Amniotic epithelial cell (primary cell): ENCODE measurements at places on chromosomes 12 and 14.

DNA sequence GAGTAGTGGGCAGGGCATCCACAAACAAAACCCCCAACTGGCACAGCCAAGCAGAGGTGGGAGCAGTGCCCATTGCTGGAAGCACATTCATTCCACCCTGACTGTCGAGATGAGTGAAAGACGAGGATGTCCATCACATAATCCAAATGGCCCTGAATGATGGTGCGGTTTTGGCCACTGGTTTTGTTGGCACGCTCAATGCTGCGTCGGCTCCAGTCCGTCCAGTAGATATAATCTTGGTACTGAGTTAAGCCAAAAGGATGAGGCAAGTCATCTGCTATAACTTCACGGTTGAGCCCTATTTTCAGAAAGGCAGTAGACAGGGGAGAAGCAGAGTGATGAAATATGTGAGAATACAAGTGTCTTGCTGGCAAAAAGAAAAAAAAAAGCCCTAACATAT, 88.1 kb downstream of the BCL2L14 start:
- no peak for DNase-seq

GRCh38 chr12:49037111-49037946, 18.8 kb upstream of the PRKAG1 start:
- no peak for DNase-seq

- peak; percentile 96 for DNase-seq
Measured at GRCh38 chr14:70856851-70857495, 47.7 kb upstream of the MAP3K9 start.

DNA sequence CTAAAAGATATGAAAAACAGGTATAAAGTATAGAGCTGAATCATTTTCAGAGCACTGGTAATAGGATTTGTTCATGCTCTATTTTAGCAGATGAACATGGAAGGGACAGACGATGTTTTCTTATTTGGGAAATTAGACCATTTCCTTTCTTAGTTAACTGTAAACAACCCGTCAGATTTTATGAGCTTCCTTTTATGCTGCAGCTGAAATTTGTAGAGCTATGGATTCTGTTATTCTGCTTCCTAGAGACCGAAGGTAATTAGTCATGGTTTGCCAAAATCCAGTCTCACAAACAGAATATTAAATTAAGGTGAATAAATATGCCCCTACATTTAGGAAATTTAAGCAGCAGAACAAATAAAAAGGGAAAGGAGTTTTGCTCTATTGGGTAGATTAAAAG, 180.2 kb upstream of the SYT1 start:
- no peak for DNase-seq

DNA sequence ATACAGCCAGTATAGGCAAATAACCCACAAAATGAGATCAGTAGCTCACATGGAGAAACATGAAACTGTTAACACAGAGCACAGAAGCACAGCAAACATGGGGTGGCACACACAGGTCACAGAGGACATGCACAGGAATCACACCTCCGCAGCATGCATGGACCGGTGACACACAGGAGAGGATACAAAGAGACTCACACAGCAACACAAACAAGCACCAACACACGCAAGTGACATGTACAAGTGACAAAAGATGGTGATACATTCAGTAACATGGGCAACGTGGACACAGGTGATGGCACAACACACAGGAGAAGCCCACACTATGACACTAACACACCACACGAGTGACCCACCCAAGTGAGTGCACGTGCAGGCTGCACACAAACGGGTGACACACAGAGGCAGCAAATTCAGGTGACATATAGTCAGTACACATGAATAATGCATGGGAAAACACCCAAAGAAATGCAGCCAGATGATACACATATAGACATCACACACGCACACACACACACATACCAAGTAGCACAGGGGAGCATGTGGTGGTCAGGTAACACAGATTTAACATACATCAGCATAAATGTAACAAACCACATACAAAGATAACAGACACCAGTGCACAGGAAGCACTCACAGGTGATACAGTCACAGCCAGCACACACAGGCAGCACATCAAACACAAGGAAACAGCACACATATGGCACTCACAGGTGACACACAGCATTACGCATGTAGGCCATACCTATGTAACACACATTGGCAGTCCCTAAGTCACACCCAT, 216.0 kb upstream of the SFSWAP start:
- no peak for DNase-seq

GRCh38 chr14:63438065-63438757, 105.0 kb downstream of the PPP2R5E start:
- DNase-seq = peak; percentile 93

- no peak for DNase-seq
Measured at GRCh38 chr14:90005441-90005840, 49.7 kb downstream of the TDP1 start.

DNA sequence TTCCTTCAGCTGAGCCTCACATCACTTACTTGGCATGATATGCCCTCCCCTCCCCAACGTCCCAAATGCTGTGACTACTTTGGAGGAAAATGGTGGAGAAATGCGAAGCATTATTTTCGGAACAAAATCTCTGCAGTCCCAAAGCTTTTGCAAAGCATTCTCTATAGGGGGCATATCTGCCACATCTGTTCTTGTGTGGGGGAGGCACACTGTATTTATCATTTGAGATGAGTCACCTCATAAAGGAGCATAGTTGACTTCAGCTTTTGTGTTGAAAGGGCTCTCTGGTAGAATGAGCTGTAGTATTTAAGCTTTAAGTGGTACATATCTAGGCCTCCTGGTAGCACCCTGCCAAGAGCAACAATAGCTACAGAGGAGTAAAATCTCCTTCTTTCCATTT, 447.5 kb downstream of the ADAMTS20 start:
- peak; percentile 44 for DNase-seq

DNA sequence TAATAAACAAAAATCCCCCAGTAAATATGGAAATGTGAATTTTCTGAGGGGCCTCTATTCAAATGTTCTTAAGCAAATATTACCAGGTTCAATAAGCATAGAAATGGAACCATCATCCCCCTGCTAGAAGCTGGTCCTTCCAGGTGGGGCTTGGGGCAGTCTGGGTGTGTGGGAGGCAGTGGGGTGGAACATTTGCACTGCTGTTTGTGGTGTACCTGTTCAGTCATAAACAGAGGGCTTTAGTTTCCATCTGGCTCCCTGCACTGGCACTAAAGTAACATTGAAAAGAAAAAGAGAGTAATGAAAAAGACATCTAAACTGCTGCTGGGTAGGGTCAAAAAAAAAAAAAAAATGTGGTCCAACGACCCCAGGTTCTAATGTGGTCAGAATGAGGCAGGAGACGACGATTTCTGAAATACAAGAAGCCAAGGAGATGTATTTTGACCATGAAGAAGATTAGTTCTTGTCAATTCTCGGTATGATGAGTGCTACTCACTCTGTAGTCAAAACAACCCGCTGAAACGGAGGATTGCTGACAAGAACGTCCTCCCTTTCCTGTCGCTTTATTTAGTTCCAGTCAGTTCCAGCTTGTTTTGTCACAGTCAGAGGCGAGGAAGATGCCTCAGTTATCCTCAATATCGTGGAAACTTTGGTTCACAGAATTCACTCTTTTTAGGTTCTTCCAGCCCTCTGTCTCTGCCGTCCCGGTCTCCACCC, 44.2 kb upstream of the MANSC4 start:
- no peak for DNase-seq

- DNase-seq = no peak
Measured at GRCh38 chr12:115413626-115414025, 729.7 kb upstream of the TBX3 start.

DNA sequence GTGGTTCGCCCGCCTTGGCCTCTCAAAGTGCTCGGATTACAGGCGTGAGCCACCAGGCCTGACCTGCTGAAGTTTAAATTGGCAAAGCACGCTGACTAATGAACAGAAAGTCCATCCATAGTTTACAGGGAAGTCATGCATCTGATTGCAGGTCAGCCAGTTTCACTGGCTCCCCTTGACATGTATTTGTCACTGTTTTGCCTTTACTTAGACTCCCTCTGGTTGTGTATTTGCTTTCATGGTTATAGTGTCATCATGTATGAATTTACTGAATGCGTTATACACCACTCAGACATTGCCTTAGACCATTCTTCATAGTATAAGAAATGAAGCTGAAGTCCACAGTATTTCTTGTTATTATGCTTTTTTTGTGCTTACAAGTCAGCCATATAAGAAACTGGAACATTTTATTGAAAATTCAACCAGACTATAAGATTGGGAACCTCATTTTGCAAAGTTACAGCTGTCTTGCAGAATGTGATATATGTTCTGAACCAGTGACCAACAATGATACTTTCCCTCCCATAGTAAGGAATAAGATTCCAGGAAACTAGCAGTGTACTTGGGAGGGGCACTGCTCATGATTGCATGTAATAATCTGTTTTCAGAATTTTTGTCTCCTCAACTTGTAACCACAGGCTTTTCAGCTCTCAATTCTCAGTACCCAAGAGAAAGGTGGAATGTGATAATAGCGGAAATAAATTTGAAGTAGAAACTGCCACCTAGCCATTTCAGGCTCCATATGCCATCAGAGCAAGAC, 51.9 kb upstream of the ATF7IP start:
- DNase-seq = no peak

DNA sequence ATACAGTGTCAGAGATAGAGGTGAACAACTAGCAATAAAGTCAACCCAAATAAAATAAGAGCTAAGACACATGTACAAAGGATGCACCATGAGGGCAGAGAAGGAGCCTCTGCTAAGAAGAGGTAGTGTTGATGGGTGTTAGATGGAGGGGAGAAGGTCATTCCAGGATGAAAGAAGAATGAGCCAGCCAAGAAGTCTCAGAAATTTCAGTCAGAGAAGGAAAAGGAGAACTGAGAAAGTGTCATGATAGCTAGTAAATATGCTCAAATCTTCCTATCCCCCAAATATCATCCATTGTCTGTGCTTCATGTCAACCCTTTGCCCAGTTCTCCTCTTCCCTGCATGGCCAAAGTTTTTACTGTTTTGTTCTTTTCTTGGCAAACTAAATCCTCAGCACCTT, 225.2 kb upstream of the BTG1 start:
- no peak for DNase-seq

DNA sequence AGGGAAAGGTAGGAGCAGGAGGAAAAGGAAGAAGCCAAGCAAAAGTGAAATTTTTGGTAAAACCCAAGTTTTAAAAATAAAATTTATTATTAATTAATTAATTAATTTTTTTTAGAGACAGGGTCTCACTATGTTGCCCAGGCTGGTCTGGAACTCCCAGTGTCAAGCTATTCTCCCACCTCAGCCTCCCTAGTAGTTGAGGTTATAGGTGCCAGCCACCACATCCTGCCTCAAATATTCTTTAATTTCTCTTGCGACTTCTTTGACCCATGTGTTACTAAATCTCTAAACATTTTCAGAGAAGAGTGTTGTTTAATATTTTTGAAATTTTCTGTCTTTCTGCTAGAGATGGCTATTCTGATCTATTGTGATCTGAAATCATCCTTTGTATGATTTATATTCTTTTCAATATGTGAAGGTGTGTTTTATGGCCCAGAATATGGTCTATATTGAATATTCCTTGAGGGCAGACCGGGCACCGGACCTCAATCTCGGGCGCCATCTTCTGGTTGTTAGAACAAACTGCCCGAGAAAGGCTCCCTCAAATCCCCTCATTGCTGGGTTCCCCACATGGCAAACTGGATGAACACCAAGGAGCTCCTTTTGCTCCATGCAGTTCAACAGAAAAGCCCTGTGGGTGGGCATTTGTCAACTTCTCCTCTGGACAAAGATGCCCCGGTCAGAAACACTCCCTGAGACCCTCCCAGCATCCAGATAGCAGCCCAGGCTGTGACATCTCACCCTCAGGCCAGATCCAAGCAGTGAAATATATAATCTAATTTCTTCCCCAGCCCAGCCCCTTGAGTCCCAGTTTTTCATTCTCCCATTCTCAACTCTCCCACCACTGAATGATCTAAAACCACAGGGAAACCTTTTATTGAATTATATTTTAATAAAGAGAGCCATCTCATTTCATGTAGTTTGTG, 110.5 kb downstream of the ASCL4 start:
- DNase-seq = peak; percentile 35

DNA sequence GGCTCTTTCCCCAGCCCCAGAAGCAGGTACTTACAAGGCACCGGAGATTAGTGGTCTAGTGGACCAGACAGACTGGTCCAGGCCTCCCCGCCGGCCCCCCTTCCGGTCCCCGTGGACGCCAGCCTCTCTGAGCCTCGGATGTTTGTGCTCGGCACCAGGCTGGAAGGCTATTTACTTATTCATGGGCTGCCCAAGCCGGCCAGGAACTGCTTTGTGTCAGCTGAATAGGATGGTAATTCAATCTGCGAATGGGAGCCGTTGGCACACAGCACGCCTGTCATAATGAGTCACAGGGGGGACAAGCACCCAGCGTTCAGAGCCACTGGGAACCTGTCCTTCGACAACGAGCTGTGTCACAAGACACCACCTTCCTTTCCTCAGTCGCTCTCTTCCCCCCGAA, 82.3 kb downstream of the RIMBP2 start:
- DNase-seq = no peak

- no peak for DNase-seq
Measured at GRCh38 chr14:51023964-51024363, 70.9 kb downstream of the TRIM9 start.

DNA sequence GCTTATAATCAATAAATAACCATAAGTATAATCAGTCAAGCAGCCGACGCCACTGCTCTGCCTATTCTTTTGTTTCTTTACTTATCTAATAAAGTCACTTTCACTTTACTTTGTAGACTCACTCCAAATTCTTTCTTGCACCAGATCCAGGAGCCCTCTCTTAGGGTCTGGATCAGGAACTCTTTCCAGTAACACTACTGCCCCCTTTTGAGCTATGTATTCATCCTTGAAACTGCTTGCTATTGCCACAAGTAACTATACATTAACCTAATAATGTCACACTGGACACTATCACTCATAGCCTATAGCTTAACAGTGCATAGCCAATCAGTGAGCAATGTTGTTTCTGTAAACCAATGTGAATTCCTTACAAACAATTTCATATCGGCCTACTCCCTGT, 2.8 kb upstream of the NID2 start:
- DNase-seq = peak; percentile 48

- DNase-seq = peak; percentile 16
Measured at GRCh38 chr12:47990351-47991105, 13.7 kb downstream of the COL2A1 start.

- peak; percentile 73 for DNase-seq
Measured at GRCh38 chr12:66365718-66366490, 63.6 kb downstream of the HELB start.

DNA sequence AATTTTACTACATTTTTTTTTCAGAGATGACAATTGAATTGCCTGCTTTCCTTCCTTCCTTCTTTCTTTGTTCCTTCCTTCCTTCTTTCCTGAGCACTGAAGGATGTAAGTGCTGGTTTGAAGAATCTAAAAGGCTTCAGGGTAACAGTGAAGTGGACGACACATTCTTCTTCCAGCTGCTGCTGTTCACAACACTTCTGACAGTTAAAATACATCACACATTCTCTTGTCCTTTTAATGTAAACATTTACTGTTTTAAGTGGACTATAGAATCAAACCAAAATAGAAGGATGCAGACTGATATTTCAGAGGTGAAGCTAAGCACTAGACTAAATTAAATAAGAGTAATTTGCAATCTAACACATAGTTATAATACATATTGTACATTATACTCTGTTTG, 151.5 kb downstream of the MSRB3 start:
- DNase-seq = no peak
